MV-4-11 (cell line): ENCODE measurements at places on chromosomes 13 and 19.

GRCh38 chr19:17370026-17370587, 7.0 kb downstream of the PLVAP start:
- DNase-seq: peak; percentile 100

DNA sequence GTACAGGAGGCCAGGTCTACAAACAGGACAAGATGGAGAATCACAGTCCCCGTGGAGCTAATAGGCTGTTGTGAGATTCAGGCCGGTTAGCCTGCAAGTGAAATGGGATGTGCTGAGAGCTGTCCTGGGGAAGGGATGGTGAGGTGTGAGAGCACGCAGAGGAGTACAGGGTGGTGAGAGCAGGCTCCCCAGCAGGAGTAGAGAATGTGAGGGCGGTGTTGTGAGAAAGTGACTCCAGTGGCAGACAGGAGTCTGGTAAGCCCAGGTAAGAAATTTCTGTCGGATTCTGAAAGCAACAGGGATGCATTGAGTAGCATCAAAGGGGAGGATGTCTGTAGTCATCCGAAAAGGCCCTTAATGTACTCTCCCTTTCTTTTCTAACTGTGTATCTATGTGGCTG, 50.7 kb upstream of the GPR183 start:
- no peak for DNase-seq

- DNase-seq: no peak
Measured at GRCh38 chr13:104983601-104984000, 1551.9 kb downstream of the EFNB2 start.

DNA sequence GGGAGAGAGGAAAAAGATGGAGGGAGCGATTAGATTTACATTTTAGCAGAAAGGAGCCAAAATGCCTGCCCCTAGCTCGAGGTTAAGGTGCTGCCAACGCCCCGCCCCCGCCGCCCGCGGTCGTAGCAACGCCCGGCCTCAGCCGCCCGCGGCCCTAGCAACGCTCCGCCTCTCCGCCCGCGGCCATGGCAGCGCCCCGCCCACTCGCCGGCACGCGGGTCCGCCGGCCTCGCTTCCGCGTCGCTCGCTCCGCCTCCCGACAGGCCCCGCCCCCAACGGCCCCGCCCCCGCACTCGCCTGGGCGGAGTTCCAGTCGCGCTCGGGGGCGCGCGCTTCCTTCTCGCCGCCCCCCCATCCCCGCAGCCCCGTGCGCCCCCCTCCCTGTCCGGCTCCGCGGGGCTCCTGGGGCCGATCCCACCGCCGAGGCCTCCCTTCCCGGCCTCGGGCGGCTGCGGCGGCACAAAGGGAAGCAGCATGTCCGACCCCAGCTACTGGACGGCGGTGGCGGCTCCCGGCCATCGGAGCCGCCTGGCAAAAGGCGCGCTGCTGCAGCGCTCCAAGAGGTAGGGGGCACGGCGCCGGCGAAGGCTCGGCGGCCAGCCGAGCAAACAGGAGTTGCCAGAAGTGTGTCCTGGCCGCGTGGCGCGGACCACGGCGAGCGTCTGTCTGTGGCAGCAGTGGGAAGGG, 20.3 kb downstream of the MAST3 start:
- peak; percentile 84 for DNase-seq

DNA sequence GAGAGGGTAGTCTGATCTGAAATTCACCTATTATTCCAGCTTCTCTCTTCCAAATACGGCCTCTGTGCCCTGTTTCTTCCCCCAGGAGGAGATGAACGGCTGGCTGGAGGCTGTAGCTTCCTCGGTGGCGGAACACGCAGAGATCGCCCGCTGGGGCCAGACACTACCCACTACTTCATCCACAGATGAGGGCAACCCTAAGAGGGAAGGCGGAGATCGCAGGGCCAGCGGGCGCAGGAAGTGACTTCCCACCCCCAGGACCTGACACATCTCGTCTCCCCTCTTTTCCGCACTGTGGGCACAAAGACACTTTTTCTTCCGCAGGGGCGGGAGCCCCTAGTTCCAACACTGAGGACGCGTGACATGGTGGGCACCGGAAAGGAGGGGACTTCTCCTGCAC, 1.3 kb upstream of the SHKBP1 start:
- DNase-seq: no peak

DNA sequence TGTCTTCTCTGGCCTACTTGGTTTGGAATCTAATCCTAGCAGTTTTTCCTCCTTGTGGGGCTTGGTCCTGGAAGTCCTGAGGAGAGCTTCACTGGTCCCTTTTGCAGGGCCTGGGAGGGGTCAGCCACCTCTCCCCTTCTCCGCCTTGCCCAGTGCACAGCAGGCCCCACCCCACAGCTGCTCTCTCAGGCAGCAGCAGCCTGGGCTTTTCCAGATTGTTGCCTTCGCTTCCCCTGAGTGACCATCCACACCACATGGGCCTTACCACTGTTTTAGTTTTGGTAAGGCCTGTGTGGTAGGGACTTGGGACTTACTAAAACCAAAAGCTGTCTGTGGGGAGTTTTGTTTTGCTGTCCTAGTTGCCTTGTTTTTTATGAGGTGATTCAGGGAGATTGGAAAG, 11.5 kb downstream of the MPHOSPH8 start:
- DNase-seq: no peak

- no peak for DNase-seq
Measured at GRCh38 chr19:40995355-40995754, 4.3 kb downstream of the CYP2B6 start.

GRCh38 chr13:97111756-97112155, 110.4 kb upstream of the MBNL2 start:
- DNase-seq: no peak
